ENCODE measurements at places on chromosomes 12 and 14.

- DNase-seq: no peak
Observed at GRCh38 chr14:82740547-82740946, 1206.9 kb upstream of the SEL1L start.

GRCh38 chr12:116885491-116885890, 4.2 kb upstream of the HRK start:
- DNase-seq: peak; percentile 13

DNA sequence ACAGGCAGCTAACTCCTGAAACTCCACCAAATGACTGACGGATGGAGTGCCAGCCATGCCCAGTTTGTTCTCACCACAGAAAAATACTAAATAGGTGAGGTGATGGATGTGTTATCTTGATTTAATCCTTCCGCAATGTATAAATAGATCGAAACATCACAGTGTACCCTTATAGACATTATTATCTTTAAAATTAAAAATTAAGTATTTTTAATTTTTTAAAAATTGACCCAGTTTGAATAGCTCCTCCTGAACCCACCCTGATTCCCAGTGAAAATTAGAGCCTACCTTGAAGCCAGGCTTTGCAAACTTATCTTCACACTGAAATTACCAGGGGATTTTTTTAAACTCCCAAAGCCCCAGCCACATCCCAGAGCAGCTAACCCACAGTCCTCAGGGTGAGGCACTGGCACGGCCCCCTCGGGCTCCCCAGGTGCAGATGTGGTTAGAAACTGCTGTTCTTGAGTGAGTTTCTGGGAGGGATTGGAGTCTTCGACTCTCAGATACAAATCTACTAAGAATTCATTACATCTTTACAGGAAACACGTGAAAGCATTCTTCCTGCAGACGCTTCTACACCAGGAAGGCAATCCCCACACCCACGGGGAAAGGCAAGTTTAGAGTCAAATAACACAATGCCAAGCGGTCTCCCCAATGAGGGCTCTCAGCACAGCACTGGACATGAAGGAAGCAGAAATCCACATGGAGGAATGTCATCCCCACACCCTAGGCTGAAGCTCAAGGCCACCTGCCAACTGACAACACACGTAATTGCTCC, 126.4 kb downstream of the RIMBP2 start:
- no peak for DNase-seq

DNA sequence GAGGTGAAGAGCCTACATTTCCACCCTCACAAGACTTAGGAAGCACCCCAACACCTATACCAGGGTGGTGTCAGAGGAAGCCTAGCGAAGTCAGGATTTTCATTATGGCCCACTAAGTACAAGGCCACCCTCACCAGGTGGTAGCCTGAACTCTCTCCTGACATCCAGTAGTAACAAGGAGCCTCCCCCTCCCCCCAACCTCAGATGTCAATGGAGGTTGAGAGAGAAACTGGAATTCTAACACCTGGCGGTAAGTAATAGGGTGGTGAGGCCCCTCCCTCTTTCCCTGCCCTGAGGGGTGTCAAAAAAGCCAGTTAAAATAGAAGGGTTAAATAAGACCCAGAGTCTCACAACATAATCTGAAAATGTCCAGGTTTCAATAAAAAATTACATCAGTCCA, 37.6 kb downstream of the SINHCAF start:
- no peak for DNase-seq
